Stimulated activated CD8-positive, alpha-beta memory T cell treated with anti-CD3 and anti-CD28 coated beads, Interleukin-15, amount 100 ng/mL, for 48 hours (primary cell): ENCODE measurements at places on chromosomes 1 and 21.

DNA sequence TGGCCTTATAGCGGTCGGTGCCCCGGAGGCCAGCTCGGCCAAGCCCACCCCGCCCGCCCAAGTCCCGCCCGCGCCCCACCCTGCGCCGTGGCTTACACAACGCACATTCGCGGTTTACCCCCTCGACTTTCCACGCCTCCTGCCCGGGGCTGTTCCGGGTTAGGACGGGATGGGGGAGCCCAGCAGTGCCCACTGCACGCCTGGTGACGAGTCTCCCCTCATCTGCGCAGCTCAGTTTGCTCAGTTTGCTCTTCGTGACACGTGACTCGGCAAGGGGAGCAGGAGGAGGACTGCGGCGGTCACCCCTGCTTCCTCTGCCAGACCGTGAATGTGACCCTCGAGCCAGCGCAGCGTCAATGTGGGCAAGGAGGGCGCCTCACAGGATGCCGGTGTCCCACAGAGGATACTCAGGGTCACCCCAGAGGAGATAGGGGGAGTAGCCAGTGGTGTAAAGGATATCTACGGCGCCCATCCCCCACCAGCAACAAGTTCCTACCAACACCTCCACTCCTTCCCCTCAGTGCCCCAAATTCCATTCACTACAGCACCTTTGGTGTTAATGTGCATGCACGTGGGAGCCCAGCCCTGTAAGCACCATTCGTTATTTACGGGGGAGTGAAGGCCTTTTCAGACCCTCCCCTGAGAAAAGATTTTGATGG, 350 bp upstream of the S100A6 start:
- DNase-seq, result peak; percentile 76

- DNase-seq, result no peak
Measured at GRCh38 chr1:89536555-89537341, 12.1 kb downstream of the LRRC8B start.

- no peak for DNase-seq
Measured at GRCh38 chr21:42721341-42721824, 68.0 kb downstream of the PDE9A start.

DNA sequence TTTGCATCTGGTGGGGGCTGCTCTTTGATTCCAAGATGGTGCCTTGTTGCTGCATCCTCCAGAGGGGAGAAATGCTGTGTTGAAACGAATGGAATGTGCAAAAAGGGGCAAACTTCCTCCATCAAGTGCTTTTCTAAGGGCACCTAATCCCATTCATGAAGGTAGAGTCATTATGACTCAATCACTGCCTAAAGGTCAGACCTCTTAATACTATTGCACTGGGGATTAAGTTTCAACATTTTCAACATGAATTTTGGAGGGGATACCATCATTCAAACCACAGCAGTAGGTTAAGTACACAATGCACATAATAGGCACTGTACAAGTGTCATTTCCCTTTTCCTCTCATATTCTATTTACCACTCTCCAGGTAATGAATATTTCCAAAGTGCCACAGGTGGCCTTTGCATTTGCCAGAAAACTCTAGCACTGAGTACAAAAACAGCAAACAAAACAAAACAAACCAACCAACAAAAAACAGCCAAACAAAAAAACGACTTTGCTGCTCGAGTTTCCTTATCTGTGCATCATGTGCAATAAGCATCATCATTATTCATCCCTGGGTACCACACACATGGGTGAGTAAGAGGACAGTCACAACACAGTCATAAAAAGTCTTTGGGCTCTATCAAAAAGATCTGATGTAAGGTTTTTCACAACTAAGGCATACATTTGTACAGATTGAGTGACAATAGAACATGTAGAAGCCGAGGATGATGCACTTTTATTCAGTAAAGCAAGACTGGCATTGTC, 42.5 kb downstream of the IFI44 start:
- DNase-seq, result no peak

GRCh38 chr1:221809091-221810029, 67.5 kb upstream of the DUSP10 start:
- DNase-seq, result no peak

DNA sequence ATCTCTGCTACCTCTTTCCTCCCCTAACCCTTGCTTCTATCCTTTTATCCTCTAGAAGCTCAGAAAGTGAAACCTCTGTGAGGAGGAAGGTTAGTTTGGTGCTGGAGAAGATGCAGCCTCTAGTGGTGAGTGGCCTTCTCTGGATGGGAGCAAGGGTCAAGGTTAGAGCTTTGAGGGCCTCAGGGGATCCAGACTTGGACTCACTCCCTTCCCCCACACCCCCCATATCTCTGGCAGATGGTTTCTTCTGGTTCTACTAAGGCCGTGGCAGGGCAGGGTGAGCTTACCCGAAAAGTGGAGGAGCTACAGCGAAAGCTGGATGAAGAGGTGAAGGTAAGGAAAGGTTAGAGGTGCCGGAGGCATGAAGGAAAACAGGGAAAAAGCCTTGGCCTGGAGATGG, 9.2 kb downstream of the CGN start:
- no peak for DNase-seq
